ENCODE measurements at places on chromosomes 16 and 17.

DNA sequence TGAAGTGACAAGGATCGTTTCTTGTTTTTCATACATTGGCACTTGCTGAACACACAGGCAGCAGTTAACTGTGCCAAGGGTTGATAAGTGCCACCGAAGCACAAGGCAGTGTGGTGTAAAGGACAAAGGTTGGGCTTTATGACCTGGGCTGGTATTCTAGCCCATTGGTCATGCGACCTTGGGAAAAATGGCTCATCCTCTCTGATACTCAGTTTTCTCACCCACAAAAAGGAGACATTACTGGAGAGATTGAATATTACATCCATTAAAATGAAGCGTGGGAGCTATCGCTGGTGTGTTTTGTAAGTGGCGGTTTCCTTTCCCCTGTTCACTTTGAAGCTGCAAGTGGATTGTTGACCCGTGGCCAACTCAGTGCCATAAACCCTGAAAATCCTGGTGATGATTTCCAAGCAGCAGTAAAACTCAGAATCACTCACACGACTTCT lies 216.9 kb downstream of the HAPSTR1 start:
- DNase-seq, result peak; percentile 21

DNA sequence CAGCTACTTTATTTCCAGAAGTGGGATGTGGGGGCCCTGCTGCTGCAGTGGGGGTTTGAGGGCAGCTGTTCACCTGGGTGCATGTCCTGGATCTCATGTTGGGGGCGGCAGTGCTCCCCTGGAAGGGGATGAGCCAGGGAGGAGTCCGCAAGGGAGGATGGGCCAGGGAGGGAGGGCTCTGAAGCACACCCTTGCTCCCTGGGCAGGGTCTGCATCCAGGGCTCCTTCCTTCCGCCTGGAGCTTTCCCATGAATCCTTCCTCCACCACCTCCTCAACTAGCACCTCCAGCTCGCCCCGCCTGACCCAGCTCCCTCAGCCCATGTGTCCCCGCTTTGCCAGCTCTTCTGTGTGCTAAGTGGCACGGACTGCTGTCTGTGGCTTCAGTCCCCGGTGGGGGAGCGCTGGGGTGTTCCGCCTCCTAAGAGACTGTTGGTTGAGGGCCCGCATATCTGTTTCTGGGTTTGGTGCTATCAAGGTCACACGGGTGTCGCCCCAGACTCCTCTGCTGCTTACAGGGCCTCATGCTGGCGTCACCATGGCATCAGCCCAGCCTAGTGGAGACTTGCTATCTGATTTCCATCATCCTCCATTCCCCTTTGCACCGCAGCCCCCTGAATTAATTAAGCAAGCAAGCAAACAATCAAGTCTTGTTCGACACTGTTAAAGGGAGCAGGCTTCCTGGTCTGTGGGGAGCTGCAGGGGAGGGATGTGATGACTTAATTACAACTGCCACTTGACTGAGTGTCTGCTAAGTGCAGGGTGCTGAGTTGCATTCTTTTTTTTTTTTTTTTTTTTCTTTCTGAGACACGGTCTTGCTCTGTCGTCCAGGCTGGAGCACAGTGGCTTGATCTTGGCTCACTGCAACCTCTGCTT lies 71.8 kb downstream of the PRKCA start:
- DNase-seq, result peak; percentile 52

GRCh38 chr17:37789771-37790541 lies 45.1 kb upstream of the HNF1B start:
- DNase-seq, result peak; percentile 100

GRCh38 chr17:61345825-61346666 lies 53.6 kb upstream of the TBX2 start:
- DNase-seq, result peak; percentile 28

DNA sequence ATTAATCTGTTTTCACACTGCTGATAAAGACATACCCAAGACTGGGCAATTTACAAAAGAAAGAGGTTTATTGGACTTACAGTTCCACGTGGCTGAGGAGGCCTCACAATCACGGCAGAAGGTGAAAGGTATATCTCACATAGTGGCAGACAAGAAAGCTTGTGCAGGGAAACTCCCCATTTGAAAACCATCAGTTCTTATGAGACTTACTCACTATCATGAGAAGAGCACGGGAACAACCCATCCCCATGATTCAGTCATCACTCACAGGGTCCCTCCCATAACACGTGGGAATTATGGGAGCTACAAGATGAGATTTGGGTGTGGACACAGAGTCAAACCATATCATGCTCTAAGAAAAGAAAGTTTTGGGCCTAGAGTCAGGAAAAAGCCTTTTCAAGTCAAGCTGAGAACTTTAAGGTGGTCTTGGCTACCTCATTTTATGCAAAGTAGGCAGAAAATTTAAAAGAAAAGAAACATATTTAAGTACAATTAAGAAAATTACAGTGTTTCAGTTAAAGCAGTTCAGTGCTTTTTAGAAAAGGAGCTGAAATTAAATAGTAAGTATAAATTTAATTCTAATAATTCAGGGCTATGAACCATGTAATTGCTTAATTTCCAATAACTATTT lies 24.9 kb upstream of the CRYM start:
- peak; percentile 78 for DNase-seq

GRCh38 chr16:48109475-48109874 lies 46.3 kb downstream of the ABCC12 start:
- no peak for DNase-seq

GRCh38 chr16:87535855-87536794 lies 43.3 kb upstream of the ZCCHC14 start:
- no peak for DNase-seq

DNA sequence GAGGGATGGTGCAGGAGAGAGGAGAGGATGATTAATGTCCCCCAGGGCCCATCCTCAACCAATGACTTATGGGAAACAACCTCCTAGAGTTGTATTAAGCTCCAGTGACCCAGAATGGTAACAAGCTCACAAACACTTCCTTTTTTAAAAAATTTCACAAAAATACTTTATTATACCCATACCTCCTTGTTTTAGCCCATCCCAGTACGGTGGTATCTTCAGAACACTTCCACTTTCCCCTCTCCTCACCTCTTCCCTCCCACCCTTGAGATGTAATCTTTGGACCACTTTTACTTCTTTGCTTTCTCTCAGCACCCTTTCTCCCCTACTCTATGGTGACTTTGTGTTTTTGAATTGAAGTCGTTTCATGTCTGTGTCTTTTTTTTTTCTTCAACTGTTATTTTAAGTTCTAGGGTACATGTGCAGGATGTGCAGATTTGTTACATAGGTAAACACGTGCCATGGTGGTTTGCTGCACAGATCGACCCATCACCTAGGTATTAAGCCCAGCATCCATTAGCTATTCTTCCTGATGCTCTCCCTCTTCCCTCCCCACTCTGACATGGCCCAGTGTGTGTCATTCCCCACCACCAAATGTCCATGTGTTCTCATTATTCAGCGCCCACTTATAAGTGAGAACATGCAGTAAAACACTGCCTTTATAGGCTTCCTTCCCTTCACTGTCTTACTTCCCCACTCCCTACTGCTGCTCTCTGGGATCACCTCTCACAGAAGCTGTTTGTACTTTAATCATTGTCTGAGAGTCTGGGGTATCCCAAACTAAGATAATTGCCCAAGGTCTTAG lies 124.5 kb downstream of the PRKCB start:
- no peak for DNase-seq

GRCh38 chr16:52991572-52991971 lies 61.1 kb downstream of the CHD9NB start:
- DNase-seq, result no peak

- DNase-seq, result no peak
These were observed 19.7 kb downstream of the CYB5B start for GRCh38 chr16:69443927-69444631.

DNA sequence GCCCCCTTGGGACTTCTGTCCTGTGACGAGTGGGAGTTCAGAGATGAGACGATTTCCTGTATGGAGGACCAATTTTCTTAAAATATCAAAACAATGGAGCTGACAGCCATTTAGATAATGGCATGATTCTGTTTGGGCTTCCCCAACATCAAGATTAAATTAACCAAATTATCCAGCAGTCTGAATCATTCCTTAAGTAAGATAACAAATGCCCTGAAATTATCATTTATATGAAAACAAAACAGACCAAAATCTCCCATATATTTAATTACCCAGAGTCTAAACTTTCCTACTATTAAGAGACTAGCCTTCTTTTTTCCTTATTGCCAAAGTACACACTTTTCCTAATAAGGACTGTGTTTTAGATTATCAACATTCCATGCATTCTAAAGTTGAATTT lies 550.1 kb upstream of the PSMD7 start:
- no peak for DNase-seq

DNA sequence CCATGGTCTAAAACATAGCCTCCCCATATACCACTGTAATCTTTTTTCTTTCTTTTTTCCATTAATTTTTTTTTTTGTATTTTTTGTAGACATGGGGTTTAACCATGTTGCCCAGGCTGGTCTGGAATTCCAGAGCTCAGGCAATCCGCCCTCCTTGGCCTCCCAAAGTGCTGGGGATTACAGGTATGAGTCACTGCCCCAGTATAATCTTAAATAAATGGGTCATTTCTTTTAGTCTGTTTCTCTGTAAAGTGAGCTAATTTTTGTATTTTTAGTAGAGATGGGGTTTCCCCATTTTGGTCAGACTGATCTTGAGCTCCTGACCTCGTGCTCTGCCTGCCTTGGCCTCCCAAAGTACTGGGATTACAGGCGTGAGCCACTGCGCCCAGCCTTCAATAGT lies 5.7 kb upstream of the NME1 start:
- DNase-seq, result peak; percentile 20

GRCh38 chr16:30003670-30004423 lies 7.0 kb downstream of the DOC2A start:
- DNase-seq, result no peak

DNA sequence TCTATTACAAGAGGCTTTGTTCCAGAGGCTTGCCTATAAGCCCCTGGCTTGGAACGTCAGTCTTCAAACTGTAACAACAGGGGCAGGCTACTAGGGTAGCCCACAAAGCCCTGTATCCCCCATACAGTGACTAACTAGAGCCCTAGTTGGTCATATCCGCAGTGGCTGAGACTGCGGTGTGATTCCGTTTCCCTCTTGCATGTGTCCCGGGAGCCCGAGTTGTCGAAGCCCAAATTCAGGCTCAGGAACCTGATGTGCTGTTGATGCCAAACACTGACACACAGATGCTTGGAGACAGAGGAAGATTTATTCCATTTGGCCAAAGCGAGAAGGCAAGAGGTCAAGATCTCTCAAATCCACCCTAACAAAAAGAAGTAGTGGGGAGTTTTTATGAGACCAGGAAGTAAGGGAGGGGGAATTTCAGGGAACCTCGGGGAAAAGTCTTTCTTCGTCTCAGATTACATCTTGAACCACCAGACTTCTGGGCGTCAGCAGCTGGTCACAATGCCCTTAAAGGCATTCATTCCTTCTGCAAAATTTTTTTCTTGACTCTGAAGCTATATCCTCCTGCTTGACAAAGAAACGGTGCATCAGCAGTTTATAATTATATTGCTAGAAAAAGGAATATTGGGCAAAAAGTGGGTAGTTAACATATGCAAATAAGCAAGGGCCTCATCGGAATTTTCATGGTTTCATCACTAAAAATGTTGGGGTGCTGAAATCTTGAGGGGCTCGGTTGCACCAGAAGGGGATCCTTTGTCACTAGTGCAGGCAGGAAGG lies 879 bp downstream of the SLFN5 start:
- DNase-seq, result peak; percentile 67

GRCh38 chr17:21104608-21105007 lies 22.2 kb upstream of the DHRS7B start:
- DNase-seq, result no peak

DNA sequence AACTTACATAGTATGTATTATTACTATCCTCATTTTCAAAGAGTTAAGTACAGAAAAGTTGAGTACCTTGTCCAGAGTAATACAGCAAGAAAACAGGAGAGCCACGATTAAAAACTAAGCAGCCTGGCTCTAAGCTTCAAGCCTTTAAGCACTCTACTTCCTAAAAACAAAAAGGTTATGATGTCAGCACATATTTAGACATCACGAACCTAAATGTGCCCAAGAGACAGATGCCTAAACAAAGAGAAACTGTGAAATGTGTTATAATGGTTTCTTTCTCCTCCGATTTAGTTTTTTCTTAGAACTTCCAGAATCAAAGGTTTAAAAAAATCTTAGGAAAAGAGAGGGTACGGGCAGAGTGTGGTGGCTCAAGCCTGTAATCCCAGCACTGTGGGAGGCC lies 151.0 kb downstream of the VPS53 start:
- DNase-seq, result no peak

DNA sequence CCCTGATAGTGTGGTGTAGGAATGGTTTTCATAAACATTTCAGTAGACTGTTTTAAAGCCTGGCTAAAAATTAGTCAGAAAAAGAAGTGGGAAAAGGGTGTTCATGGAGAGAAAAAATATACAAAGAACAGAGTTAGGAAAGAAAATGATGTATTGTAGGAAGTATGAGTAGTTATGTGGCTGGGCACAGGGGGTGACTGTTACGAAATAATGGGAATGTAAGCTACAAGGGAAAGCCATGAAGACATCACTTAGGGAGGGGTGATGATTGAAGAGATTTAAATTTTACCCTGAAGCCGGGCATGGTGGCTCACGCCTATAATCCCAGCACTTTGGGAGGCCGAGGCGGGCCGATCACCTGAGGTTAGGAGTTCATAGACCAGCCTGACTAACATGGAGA lies 55.3 kb downstream of the NUP88 start:
- peak; percentile 49 for DNase-seq

GRCh38 chr17:56310782-56311181 lies 157.5 kb downstream of the ANKFN1 start:
- DNase-seq, result no peak

DNA sequence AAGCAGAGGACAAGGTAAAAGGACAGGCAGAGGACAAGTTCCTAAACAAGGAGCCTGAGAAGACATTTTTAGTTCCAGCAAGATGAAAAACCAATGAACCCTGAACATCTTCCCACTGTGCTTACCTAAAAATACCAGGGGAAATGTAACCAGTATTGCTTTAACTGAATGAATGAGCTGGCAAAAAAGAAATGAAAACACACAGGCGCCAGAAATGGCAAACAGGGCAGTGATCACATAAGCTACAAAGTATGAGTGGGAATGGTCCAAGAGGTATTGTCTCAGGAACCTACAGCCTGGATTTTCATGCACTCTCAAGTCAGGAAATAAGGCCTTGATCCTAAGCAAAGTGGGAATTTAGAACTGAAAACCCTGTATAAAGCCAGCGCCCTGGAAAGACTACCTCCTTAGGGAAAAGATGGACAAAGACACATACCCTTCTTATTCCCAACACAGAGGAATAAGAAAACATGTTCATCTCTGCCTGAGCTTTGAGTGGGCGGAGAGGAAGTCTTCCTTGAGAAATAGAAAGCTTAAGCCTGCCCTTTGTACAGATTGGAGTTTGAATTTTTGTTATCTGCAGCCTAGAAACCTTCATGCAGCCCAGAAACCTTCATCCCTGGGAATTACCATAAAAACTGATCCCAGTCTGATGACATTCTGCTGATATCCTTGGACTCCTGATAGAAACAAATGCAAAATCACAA lies 2.1 kb downstream of the CMTM2 start:
- DNase-seq, result peak; percentile 71

GRCh38 chr17:33459078-33459940 lies 166.2 kb upstream of the ASIC2 start:
- peak; percentile 83 for DNase-seq

- DNase-seq, result no peak
These were observed 161.5 kb downstream of the CDH13 start for GRCh38 chr16:82788225-82788624.
